ENCODE measurements at places on chromosomes 3 and 15. TPM values are rescaled to one million over a fixed set of nuclear protein-coding genes. Genes with fewer than 3 reads are reported as not detected.
A peak's percentile ranks its signal among the peaks of the same experiment; 100 is the strongest.

INAFM2 gene
- 70.0 TPM for total RNA-seq

TRMT10C gene
- 15.0 TPM for total RNA-seq

GRCh38 chr3:83224101-83224868 lies 1462.8 kb upstream of the GBE1 start:
- DNase-seq, result no peak

GRCh38 chr15:101679806-101680205 lies 27.6 kb upstream of the TM2D3 start:
- no peak for DNase-seq

GRCh38 chr3:98454929-98455328 lies 8.1 kb upstream of the OR5K1 start:
- DNase-seq, result no peak

DNA sequence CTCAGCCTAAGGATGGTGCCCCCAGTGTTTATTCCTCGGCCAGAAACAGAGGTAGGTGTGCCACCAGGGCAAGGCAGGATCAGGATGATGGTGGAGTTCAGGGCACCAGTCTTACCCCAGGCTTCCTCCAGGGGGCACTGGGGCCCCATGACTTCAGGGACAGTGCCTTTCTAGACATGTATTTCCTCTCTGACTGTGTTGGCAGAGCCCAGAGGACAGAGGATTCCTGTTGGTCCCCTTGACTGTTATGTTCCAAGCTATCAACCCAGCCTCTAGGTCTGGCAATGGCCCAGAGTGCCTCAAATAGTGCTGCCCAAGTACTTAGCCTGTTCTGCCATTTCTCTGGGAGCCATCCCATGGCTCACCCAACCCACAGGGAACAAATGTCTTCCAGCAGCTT lies 2.8 kb downstream of the HEMK1 start:
- DNase-seq, result peak; percentile 88

GRCh38 chr3:152243721-152244516 lies 24.8 kb upstream of the MBNL1 start:
- DNase-seq, result no peak

DNA sequence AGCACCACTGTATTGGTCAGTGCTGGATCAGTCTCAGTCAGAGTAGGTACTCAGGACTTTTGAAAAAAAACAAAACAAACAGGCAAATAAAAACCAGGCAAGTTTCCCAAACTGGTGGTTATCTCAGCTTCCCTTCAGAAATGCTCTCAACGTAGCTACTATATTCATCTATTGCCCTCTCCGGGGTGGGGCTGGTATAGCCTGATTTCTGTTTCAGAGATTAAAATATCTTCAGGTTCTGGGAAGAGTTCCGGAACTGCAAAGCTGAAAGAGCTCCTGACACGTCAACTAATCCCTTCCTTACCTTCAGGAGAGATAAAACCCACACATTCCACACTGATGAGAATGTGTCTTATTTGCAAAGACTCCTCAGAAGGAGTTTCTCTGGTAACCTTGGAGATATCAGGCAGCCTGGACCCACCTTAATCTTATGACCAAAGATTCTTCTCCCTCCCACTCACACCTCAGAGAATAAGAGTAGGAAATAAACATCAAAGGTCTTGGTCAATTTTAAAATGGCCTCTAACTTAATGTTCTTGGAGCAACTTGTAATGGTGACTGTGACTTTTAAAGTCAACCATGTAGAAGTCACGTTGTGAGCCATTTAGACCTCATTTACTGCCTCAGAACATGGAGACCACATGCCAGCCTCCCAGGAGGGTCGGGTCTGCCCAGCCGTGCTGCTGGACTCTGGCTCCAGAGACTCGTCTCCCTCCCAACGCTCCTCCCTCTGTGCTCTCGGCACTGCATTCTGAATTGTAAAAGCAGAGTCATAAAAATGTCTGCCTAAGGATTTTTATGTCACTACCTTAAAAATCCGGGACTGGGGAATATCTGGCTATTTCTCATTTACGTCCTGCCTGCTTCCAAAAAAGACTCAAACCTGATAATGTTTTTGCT lies 53.8 kb downstream of the CDCP1 start:
- DNase-seq, result no peak

DNA sequence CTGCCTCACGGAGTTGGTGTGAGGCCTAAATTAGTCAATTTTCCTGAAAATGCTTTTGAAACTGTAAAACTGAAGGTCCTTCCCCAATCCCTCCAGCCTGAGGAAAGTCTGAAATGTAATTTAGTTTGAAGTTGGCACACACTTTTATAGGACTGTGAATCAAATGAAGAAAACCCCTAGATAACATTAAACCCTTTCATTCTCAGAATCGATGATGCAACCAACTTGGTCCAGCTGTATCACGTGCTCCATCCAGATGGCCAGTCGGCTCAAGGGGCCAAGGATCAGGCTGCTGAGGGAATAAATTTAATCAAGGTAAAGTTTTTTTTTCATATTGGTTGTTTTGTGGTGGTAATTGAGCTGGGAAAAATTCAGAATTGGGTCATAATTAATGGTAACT lies 11.7 kb downstream of the MRPS22 start:
- no peak for DNase-seq

DNA sequence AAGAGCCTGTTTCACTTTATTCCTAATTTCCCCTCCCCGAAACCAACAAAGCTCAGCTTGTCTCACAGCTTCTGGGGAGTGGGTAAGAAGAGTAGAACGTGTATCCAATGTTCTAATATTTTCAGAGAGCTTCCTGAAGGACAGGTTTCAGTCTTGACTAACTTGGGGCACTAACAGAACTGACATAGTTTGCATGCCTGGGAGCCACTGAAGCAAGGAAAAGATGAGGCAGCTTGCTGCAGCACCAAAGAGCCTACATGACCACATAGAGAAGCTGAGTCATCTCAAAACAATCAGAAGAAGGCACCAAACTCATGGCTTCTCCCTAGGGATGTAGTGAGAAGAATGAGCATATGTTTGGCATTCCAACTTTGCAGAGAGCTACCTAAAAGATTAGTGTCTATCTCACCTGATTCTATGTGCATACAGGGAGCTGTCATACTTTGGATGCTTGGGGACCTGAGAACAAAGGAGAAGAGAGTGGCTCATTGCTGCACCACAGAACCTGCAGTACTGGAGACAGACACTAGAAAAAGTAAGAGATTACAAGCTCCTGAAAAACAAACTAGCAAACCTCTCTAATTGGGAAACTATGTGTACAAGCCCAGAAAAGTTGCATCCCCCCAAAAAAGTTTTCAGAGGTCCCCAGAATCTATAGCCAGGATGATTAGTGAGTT lies 86.9 kb downstream of the DCLK3 start:
- no peak for DNase-seq

GRCh38 chr3:11078826-11079515 lies 75.3 kb upstream of the HRH1 start:
- no peak for DNase-seq

DNA sequence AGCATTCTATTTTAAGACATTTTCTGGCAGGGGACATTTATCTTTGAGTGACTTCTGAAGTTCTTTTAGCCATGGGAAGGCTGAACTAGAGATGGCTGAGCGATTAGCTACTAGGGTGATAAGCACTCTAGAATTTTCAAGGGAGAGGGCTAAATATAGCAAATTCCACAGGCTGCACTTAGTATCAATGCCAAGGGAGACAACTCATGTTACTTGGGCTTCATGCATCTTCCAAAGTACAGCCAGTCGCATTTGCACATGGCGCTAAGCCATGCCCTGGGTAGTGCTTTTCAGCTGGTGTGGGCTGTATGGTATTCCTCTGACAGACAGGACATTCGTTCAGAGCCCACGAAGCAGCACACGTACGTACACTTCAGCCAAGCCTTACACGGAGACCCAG lies 69.6 kb downstream of the RYR3 start:
- no peak for DNase-seq

RAD51 gene
- 0.87 TPM for total RNA-seq

DNA sequence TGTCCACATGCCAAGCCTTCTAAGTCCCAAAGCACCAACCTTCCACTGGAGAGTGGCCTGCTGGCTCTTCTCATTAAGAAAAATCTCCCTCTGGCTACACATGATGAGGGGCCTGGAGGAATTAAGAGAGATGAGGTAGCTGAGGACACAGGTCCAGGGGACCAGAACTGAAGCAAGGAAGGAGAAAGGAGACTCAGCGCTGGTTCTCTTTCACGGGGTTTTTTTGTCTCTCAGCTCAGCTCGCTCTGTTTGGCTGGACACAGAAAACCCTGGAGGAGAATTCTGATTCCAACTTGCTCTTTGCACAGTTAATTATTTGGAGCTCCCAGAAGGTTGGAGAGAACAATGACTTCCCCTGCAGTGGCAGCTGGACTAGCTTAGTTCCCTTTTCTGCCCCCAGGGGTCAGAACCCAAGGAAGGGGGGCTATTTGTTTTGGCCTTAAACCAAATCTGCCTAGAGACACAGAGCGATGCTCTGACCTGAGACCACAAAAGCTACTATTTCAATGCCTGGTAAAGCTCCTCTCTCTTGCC lies 507.6 kb downstream of the FHIT start:
- DNase-seq, result no peak

PLSCR5 gene
- not detected for total RNA-seq

GRCh38 chr15:59346951-59347350 lies 25.7 kb downstream of the MYO1E start:
- no peak for DNase-seq

DNA sequence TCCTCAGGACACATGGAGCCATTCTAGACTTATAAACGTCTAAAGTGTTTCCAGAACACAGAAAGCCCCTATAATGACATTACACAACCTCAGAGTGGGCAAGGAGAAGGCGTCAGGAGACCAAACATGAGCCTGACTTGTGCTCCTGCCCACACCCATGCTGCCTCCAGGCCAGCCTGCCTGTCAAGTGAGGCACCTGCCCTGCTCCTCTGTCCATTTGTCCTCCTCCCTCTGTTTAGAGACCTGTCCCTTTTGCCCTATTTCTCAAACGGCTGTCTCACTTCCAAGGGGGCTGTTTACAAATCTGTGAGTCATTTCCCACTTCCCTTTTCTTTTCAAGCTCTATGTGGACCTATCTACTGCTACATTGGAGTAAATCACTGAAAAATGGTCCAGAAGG lies 21.0 kb downstream of the ZDHHC3 start:
- DNase-seq, result no peak

DNA sequence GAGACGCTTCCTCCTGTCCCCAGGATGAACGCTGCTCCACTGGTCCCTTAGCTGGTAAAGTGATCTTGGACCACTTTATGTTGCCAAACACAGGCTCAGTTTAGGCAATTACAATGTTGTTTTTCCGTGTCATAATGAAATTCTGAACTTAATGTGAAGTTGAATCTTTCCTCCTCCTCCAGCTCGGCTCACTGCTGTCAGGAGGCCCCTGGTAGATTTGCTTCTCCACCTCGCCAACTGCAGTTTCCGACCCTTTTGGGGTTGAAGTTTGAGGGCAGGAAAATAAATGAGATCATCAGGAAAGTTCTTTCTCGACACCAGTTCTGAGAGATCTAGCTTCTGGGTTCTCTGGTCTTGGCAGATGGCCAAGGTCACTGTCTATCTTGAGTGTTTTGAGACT lies 27.8 kb downstream of the CFAP161 start:
- DNase-seq, result no peak

GRCh38 chr3:18082551-18083272 lies 340.3 kb upstream of the TBC1D5 start:
- DNase-seq, result no peak

COL6A5 gene
- total RNA-seq, result not detected

DNA sequence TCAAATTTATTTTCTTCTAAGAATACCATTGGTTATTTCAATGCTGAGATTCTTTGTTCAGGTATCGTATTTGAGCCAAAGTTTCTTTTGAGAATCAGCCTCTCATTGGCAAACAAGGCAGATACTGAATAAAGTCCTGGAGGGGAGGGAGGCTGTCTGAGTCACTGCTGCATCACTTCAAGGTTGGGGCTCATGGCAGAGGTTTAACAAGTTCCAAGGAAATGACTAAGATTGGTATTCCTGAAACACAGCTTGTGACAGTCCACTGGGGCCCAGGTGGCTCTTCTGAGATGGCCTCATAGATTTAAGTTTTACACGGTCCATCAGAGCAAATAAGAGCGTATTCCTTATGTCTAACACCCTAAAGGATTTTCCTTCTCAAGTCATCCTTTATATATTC lies 213.8 kb upstream of the STAC start:
- no peak for DNase-seq

- DNase-seq, result no peak
Measured at GRCh38 chr3:181797431-181797830, 85.7 kb downstream of the SOX2 start.

- DNase-seq, result no peak
Measured at GRCh38 chr3:24586920-24587319, 92.3 kb upstream of the THRB start.

EDEM1 gene
- total RNA-seq, result 37.9 TPM

- no peak for DNase-seq
Measured at GRCh38 chr3:14658978-14659377, 7.4 kb downstream of the CCDC174 start.

CPN2 gene
- total RNA-seq, result not detected

NRG4 gene
- total RNA-seq, result not detected

CSPG4 gene
- 86.8 TPM for total RNA-seq

GOLGA8J gene
- total RNA-seq, result not detected

- no peak for DNase-seq
Measured at GRCh38 chr3:194880940-194881925, 195.6 kb downstream of the FAM43A start.

BMF gene
- 6.0 TPM for total RNA-seq

FBXO40 gene
- total RNA-seq, result not detected

NAA80 gene
- 10.3 TPM for total RNA-seq

- no peak for DNase-seq
Measured at GRCh38 chr3:187228740-187229139, 31.5 kb downstream of the RTP1 start.

DNA sequence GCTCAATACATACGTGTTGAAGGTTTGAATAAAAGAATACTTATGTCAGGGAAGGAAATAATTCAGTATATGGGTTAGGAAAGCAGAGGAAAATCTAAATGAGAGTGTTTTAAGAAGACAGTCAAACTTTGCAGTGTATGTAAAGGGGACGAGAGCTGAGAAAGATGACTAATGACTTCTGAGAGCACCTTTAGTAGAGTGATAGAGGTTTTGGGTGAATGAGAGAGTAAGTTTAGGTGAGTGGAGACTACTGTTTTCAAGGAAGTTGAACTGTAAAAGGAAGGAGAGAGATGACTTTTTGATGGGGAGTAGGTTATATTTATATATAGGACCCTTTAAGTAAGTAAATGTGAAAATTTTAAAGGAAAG lies 9.4 kb downstream of the TBC1D23 start:
- no peak for DNase-seq

DNA sequence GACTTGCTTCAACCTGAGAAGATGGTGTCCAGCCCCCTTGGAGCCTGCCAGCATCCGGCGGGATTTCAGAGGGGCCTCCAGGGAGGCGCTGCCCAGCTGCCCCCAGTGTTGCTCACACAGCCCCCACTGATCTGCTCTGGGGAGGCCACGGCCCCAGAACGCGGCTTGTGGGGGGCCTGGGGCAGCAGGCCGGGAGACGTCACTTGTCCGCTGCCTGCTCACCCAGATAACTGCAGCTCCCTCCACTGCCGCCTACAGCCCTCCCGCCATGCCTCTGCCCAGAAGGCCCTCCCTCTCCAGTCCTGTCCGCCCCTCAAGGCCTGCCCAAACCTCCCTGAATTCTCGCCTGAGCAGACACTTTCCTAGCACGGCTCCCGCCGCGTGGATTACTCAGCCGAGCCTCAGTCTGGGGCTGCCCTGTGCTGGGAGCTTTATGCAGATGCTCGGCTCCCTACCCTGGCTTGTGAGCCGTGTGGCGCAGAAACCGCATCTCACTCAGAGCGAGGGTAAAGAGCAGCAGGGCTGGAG lies 17.2 kb upstream of the ADIPOQ start:
- DNase-seq, result peak; percentile 74

GRCh38 chr3:27591312-27592210 lies 107.4 kb upstream of the SLC4A7 start:
- DNase-seq, result no peak

Data from aorta (tissue), 5 donors.